ENCODE measurements at places on chromosomes 5 and 9.

DNA sequence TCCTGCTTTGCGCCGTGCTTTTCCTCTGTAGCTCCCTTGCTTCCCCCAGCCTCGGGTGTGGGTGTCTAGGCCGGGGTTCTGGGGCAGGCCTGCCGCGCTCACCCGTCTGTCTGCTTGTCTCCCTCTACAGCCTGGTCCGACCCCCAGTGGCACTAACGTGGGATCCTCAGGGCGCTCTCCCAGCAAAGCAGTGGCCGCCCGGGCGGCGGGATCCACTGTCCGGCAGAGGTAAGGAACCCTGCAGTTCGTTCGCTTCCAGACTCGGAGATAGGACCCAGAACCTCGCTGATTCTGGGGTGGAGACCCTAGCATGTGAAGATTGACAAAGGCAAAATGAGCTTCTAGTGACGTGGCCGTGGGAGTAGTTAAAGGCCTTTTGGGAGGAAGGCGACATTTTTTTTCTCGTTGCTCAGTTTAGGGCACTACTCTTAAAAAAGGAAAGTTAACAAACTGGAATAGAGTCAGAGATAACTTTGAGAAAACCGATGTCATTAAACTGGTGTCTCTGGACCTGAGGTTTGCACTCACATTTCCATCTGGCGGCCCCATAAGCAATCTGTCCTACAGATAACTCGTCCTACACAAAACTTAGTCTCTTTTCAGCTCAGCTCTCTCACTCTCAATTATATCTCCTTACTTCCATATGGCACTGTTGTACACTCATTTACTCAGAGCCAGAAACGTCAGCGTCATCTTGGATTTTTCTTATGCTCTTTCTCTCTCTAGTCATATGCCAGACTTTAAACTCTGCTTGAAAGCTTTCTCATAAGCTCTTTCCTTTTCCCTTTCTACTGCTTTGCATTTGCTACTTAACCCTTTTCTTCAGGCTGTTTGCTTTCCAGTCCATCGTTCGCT lies 561 bp downstream of the SEC61B start:
- peak; percentile 6 for DNase-seq

- no peak for DNase-seq
Observed at GRCh38 chr9:125180876-125181275, 8.7 kb downstream of the PPP6C start.

DNA sequence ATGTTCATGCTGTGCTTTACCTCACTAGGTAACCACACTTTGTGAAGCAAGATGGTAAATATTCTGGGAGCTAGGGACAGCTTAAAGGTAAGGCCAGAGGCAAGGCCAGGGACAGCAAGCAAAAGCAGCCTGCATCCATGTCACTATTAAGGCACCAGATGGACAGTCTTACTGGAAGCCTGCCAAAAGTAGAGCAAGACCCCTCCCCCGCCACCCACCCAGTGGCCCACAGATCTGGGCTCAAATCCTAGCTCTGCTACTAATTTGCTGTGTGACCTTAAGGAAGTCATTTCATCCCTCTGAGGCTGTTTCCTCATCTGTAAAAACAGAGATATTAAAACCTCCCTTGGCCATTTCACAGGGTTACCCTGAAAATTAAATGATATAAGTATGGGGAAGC lies 13.2 kb upstream of the ERMP1 start:
- DNase-seq: no peak

DNA sequence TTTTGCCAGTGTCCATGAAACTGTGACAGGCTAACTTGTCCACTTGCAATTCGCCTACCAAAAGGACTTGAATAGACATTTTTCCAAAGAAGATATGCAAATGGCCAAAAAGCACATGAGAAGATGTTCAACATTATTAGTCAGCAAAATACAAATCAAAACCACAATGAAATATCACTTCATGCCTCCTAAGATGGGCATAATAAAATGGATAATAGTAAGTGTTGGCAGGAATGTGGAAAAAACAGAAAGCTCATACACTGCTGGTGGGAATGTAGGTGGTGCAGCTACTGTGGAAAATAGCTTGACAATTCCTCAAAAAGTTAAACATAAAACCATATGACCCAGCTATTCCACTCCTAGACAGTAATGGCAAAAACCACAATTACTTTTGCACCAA lies 7.9 kb downstream of the DTWD2 start:
- DNase-seq: no peak

- DNase-seq: no peak
Observed at GRCh38 chr5:132566657-132567056, 9.9 kb downstream of the RAD50 start.

DNA sequence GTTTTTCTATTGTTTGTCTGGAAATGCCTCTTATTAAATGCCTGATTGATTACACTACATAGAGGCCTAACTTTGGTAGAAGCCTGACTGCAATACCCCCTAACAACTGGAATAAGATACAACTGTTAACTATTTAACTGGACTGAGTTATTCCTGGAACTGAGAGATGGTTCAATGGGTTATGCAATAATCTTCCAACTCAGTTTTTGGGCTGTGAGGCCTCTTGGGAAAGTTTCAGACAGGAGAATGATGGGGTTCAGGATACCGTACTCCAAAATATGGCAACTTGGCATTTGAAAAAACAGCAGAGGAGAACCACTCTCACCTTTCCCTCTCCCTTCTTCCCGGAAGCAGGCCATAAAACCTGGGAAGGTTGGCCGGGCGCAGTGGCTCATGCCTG lies 19.2 kb upstream of the PCDH1 start:
- no peak for DNase-seq

DNA sequence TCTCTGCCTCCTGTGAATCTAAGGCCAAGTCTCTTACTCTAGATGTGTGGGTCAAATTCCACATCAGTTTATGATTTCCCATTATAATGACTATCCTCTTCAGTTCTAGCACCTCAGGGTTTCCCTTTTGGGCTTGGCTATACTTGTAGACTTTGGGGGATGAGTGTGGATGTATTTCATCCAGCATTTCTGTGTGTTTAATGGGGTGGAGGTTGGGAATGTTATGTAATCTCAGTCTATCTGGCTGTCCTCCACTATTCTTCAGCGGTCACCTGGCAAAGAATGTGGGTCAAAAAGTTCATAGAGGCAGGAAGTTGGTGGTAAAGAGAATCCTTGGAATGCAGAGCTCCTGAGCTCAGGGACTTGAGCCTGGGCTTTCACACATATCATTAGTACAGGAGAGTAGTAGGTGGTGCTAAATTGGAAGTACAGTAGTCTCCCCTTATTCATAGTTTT lies 64.9 kb downstream of the CFAP95 start:
- DNase-seq: peak; percentile 59

GRCh38 chr9:95857896-95858295 lies 17.6 kb upstream of the ERCC6L2 start:
- DNase-seq: no peak

DNA sequence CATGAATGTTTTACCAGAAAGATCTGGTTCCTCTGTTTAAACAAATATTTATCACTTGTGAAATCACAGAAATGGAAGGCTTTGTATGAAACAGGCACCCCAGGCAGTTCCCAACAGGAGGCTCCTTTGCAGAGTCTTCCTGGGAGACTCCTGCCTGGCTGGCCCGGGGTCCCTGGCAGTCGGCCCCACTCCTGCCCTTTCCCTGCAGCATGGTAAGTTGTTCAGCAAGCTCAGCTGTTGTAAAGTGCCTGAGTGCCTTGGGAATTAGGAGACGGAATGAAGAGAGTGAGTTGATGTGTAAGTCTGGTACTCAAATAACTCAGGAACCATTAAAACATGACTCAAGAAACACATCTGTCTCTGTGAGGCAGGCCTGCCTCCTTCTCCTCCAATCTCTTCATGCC lies 17.5 kb upstream of the LHFPL2 start:
- DNase-seq: peak; percentile 28

DNA sequence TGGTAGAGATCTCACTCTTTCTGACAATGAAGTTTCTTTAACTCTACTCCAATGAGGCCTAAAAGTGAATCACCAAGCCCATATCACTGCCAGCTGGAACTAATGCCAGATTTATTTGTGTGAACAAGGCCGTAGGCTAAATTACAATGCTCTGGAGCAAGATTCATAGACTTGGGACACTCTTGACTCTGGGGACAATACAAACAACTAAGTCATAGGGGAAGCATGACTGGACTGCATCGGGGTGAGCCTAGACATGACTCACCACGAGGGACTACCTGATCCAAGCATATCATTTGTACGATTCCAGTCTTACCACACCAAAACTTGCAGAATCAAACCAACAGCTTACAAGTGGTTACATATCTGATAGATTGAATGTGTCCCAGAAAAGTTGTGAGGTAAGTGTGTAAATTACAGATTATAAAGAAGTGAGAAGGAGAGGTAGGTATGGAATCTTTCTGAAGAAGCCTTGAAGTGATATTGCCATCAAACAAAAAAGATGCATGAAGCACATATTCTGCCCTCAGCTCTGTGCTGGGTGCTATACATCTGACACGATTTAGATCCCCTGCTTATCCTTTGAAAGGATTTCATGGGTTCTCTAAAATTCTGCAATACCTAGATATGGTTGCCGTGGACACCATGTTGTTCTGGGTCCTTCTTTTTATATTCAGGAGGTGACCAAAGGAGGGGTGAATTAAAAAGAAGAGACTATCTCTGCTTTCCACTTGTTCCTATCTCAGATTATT lies 199.3 kb upstream of the PDE4D start:
- peak; percentile 61 for DNase-seq

GRCh38 chr5:76836585-76836984 lies 13.2 kb upstream of the S100Z start:
- no peak for DNase-seq

GRCh38 chr5:62718324-62718723 lies 139.7 kb downstream of the LRRC70 start:
- DNase-seq: no peak

GRCh38 chr9:3898461-3899218 lies 372.8 kb upstream of the RFX3 start:
- DNase-seq: no peak

DNA sequence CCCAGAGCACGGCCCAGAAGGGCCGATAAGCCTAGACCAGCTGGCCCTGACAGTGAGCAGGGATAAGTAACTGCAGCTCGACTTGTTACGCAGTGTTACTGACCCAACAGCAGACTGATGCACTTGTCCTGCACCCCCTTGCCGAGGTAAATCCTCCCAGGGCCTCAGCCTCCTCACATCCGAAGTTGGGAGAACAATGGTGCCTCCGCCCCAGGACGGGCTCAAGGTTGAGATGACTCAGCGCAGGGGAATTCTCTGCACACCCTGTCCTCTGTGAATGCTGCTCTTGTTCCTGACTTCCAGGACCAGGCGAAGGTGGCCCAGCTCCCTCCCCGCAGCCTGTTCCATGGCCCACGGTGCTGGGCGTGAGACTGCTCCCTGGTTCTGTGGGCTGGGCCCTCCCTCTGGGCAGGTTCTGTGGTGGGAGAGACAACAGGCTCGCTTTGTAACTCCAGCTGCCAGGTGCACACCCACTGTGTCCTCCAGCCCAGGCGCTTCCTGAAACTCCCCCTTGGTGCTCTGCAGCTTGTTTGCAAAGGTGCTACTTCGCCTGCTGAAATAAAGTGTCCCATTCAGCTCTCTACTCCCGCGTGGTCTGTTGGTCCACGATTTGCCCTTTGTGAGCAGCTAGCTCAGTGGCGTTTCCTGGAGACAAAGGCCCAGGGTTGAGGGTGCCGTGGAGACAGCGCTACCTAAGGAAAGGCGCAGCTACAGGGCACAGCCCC lies 40.1 kb upstream of the SLC6A19 start:
- no peak for DNase-seq

DNA sequence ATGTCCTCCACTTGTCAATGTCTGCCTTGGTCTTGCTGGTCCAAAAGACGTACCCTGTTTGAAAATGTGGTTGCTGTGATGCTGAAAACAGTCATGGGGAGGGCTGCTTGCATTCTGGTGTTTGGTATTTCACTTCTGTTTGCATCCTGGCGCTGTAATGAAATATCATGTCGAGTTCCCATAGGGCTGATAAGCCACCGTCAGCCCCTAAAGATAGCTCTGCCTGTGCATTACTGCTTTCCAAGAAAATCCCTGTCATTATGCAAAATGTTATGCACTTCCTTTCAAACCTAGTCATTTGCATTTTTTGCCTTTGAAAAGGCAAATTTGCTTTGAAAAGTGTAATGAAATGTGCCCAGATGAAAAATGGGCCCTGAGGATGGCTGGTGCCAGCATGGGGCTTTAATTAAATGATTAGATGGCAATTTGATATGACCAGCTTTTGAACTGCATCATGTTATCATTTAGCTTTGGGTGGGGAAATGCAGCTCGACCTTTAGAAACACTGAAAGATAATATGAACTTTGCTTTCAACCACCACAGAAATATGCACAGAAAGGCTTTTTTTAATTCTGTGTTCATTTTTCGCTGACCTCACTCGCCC lies 374.4 kb upstream of the SGCD start:
- DNase-seq: no peak

DNA sequence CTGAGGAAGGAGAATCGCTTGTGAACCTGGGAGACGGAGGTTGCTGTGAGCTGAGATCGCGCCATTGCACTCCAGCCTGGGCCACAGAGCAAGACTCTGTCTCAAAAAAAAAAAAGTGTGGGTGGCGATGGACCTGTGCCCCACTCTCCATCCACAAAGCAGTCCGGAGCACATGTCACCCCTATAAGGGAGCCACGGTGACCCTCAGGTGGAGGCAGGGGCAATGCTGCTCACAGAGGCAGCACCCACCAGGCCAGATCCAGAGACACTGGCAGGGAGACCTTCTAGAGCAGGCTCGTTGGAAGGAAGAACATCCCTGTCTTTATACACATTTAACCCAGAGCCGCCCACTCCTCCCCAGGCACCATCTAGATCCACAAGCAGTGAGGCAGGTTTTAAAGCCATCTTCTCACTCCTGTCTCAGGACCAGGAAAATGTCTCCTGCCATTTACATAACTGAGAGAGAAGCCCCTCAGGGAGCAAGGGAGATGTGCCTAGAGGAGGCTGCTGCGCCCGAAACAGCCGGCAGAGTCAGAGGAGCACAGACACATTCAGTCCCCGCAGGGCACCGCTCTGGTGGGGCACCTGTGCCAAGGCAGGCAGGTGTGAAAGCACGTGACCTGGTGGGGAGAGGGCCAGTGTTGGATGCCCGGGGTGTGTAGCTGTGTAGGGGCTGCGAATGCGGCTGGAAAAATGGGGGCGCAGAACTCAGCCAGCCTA lies 31.6 kb upstream of the ADAMTS2 start:
- DNase-seq: no peak

GRCh38 chr5:55384072-55384471 lies 76.3 kb downstream of the MTREX start:
- DNase-seq: no peak
